T-helper 2 cell treated with Interferon-gamma antibody and Interleukin-4, amounts not matched to agents 5 μg/mL and 100 μg/mL, for 36 hours (primary cell): ENCODE measurements at places on chromosomes 12 and 14.
A peak's percentile ranks its signal among the peaks of the same experiment; 100 is the strongest.

GRCh38 chr12:89250213-89250612 is 102.1 kb downstream of the DUSP6 start:
- no peak for DNase-seq

DNA sequence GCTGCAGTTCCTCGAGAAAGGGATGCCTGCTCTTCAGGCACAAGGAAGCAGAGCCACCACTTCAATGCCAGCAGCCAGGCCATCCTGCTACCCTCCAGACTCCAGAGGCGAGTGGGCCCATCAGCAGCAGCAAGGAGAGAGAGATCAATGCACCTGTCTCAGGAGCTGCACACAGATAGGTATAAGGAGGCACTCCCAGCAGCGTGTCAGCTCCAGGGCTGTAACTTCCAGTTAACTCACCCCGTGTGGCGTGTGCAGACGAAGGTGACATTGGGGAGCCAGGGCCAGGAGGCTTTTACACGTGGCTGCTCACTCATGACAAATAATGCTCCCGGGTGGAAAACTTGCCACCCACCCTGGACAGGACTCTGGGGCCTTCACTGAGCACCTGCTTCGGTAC is 24.2 kb downstream of the GALNT16 start:
- DNase-seq: no peak

GRCh38 chr14:63174760-63175191 is 29.5 kb upstream of the RHOJ start:
- DNase-seq: no peak

DNA sequence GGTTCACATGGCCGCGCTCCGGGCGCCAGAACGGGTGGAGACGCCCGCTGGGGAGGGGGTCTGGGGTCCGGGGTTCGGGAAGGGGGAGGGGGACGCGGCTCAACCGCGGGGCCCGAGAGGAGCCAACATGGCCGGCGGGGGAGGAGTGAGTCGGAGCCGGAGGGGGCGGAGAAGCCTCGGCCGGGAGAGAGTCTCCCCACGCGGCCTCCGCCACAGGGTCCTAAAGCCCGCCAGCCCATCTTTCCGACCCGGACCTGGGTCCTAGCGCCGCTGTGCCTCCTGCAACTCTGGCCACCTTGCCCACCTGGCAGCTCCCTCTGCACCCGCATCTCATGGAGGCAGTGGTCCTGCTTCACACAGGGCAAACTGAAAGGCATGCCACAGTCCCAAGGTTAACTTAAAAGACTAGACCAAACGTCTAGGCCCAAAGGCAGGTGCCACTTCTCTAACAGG is at the start of gene BAZ2A:
TSS of gene BAZ2A (minus strand) at position 147 of the 453 bp plus-strand sequence. CDS start 12,796 bp downstream, outside the sequence.
- DNase-seq: peak; percentile 87

DNA sequence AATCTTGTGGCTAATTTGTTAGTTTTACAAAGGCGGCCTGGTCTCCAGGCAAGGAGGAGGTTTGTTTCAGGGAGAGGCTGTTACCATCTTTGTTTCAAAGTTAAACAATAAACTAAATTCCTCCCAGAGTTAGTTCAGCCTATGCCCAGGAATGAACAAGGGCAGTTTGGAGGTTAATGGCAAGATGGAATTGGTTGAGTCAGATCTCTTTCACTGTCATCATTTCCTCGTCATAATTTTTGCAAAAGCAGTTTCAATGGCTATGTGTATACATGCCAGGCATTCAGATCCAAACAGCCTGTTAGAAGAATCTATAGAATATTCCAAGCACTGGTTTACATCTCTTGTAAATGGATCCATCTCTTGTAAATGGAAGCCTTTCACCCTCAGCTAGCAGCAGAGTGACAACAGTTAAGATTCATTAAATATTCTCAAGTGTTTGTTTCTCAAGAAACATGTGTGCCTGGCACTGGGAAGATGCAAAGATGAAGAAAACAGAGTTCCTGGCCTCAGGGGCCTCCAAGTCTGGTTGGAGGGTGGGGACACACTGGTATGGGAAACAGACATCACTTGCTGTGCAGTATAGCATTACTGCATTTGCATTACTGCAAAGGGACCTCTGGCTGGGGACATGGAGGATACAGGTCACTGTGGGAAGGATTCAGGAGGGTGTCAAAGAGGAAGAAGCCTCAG is 65.8 kb downstream of the RIN3 start:
- no peak for DNase-seq

DNA sequence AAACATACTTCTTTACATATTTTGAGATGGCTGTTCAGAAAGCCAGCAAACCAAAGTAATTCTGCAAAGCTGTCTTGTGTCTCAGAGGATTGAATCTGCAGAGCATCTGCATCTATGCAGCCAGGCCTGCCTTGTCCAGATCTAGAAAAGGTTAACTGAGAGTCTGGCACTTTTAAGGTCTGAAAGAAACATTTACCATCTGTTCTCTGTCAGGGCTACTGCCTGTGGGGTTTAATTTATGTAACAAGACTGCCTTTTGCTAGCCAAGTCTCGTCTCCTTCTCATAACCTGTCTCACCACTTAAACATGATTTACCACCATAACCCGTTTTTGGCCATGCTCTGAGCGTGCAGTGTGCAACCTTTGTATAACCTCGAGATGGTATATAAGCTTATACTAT is 194.2 kb downstream of the SYT10 start:
- DNase-seq: no peak

GRCh38 chr14:55446127-55446736 is 5.8 kb upstream of the TBPL2 start:
- peak; percentile 33 for DNase-seq

DNA sequence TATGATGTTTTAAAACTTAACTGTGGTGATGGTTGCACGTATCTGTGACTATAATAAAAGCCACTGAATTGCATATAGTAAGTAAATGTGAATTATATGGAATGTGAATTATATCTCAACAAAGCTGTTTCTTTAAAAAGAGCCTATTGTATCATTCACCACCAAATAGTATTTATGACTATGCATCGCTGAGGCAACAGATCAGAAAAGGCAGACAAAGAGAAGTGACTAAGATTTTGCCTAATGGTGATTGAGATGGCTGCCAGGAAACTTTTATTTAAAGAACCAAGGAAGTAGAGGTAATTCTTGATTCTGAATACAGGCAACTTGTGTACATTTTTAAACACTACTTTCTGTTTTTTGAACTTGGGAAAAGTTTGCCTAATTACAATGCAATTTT is 31.7 kb downstream of the DHRS7 start:
- DNase-seq: no peak

DNA sequence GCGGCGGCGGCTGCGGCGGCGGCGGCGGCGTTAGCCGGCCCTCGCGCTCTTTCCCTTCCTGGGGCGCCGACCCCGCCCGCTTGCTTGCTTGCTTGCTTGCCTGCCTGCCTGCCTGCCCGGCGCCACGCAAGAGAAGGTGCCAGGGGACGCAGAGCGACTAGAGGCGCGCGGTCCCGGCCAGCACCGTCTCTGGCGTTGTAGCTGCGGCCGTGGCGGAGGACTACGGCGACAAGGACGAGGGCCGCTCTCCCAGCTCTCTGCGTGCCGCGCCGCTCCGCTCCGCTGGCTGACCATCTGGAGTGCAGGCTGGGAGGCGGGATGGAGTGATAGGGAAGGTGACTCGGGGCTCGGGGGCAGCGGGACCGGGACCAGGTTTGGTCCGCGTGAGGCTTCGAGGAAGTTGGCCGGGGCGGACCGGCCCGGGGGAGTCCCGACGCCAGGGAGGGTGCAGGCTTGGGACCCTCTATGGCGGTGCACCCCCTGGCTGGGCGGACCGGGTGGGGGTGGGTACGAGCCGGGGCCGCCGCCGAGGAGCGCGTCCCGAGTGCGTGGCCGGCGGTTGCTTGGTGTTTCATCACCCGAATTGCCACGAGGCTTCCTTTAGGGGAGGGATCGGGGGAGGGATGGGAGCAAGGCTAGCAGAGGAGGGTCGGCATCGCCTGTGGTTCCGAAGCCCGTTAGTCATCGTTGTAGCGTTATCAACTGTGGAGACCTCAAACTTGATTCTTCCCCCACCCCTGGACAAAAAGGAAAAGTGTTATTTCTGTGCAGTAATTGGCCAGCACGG is 471 bp downstream of the XPOT start:
- DNase-seq: peak; percentile 64

DNA sequence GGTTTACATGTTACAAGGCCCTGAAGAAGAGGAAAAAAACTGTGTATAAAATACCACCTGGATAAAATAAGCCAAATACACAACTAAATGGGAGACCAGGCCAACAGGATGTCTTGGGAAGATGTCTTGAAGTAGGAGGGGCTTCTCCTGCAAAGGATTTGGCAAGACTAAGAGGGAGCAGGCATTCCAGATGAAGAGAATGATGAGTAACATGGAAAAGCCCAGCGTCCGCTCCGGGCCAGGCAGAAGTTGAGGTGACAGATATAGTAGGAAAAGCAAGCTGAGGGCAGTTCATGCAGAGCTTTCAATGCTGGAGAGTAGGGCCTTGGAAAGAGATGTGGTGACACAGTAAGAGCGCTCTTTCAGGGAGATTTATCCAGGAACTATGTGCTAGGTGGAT is 16.1 kb upstream of the EIF4B start:
- DNase-seq: no peak

- no peak for DNase-seq
These were observed 12.2 kb downstream of the CLMN start for GRCh38 chr14:95307402-95308041.

DNA sequence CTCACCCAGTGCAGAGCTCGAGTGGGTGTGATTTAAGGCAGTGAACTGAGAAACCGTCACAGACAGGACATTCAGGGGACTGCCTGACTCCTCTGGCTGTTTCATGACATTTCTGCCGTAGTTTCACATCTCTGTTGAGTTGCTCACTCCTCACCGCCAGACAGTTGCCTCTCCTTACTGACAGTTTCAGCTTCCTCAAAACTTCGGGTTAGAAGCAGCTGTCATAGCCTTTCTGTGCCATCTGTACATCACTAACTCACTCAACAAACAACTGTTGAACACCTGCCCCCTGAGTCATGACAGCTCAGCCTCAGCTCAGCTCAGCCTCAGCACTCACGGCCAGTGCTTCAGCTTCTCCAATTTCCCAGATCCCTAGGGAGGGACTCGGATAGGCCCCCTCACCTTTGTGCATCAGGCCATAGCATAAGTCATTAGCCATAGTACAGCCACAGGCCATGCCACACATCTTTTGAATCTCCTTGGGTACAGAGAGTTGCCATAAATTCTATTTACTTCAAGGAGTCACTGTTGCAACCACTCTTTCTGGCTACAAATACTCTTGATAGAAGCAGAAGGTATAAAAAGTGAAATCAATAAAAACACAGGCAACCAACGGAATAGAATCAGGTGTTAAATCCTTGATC is 6.2 kb upstream of the SLC15A4 start:
- DNase-seq: peak; percentile 65

- no peak for DNase-seq
These were observed 103.9 kb downstream of the ZFP36L1 start for GRCh38 chr14:68688872-68689371.

- no peak for DNase-seq
These were observed 73.4 kb downstream of the FRMD6 start for GRCh38 chr14:51725061-51725460.

- no peak for DNase-seq
These were observed 29.2 kb upstream of the DCN start for GRCh38 chr12:91211866-91212265.

- DNase-seq: peak; percentile 38
These were observed 251.0 kb upstream of the FKBP4 start for GRCh38 chr12:2543801-2544200.

- DNase-seq: no peak
These were observed 21.1 kb downstream of the ST8SIA1 start for GRCh38 chr12:22313286-22313962.

GRCh38 chr12:114491916-114492315 is 86.0 kb upstream of the TBX5 start:
- DNase-seq: no peak

GRCh38 chr14:77603654-77604255 is 12.7 kb downstream of the SPTLC2 start:
- DNase-seq: no peak

GRCh38 chr12:101855976-101856375 is 21.4 kb upstream of the DRAM1 start:
- DNase-seq: no peak

DNA sequence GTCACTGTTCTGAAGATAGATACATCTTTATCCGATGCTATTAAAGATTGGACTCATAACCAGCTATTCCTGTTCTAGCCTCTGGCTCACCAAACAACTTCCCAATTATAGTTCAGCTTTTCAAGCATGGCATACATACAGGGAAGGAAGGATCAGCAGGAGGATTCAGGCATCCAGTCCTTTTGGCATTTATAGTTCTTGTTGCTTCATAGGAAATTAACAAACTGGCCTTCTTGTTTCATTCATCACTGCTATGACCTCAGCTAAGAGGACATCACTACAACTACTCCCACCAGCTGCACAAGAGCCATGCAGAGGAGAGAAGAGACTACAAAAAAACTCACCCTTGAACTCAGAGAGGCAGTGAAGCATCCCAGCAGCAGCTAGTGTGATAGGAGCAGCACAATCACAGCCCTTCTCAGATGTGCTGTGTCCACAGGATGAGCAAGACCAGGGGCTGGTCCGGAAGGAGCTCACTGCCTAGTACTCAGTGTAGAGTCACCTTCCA is 100.5 kb downstream of the SPTSSA start:
- no peak for DNase-seq

- no peak for DNase-seq
These were observed 8.4 kb downstream of the PACS2 start for GRCh38 chr14:105322791-105323556.

DNA sequence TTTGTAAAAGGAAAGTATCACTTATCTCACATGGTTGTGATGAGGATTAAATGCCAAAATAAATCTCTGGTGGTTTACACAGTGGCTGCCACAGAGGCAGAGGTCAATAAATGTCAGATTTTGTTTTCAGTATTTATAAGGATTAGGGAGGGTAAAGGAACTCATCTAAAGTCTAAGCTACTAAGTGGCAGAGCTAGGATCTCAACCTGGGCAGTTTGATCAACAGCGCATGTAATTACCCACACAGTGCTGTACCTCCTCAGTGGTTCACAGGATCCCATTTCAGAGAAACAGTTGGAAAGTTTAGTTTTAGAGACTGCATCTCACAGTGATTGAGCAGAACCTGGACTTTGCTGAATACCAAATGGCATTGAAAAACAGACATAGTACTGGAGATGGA is 44.9 kb upstream of the RIC8B start:
- DNase-seq: no peak

- no peak for DNase-seq
These were observed 7.3 kb downstream of the ERBB3 start for GRCh38 chr12:56087220-56087619.

- no peak for DNase-seq
These were observed 9.4 kb downstream of the AHNAK2 start for GRCh38 chr14:104968541-104969401.

DNA sequence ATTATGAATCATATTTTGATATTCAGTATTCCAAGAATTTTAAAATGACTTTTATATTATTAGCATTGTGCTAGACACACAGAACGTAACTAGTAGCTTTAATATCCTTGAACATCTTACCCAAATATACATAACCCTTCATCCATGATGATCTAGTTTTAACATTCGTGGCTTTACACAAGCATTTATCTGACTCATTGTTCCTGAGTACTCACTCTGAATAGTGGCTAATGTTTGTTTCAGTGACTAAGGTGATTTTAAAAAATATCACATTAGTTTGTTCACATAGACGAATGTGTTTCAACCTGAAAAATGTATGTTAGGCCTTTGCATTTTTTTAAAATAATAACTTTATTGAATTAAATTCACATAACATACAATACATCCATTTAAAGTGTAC is 80.0 kb upstream of the PTPRQ start:
- DNase-seq: no peak
